ENCODE measurements at places on chromosomes 3 and 15.

- no peak for DNase-seq
Observed at GRCh38 chr3:72320095-72320954, 527.9 kb downstream of the SHQ1 start.

GRCh38 chr3:112086875-112087524, 811 bp downstream of the C3orf52 start:
- no peak for DNase-seq

DNA sequence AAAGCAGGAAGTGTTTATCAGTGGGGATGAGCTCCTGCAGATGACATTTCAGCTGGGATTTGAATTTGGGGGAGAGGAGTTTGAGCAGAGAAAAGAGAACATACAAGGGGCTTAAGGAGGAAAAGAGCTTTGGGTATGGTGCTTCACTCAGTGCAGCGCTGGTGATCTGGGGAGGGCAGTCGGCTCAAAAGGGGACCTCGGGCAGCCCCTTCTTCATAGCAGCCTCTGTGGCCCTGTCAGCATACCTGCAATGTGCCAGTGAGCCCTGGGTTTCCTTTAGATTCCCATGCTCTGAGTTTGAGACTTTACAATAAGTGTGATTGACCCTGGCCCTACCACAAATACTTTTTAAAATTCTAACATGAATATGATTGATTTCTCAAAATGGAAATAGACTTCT, 40.2 kb downstream of the ROPN1B start:
- DNase-seq, result no peak

GRCh38 chr3:143222505-143222904, 102.9 kb downstream of the CHST2 start:
- DNase-seq, result no peak

GRCh38 chr3:46865546-46865945, 2.3 kb upstream of the MYL3 start:
- no peak for DNase-seq

- DNase-seq, result no peak
Observed at GRCh38 chr3:79086514-79086913, 681.3 kb downstream of the ROBO1 start.

- DNase-seq, result peak; percentile 10
Observed at GRCh38 chr15:101288905-101289513, 6.0 kb downstream of the SNRPA1 start.

DNA sequence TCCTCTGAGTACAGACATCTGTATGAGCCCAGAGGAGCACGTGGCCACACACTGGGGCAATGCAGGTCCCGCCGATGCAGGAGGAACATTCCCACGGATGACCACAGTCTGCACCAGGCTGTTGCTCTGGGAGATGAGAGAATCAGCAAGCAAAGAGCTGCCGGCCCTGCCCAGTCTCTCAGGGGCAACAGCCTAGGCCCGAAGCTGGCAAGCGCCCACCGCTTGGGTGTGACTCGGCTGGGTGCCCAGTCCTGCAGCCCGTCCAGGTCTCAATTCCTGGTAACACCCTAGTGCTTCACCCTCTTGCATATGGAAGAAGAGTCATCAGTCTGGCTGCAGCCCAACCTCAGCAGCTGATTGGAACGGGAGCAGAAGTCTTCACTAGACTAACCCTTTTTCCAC, 153.7 kb upstream of the HES1 start:
- no peak for DNase-seq
